ENCODE measurements at places on chromosomes 11 and 22.

GRCh38 chr11:132539590-132540368, 992.5 kb downstream of the OPCML start:
- DNase-seq, result no peak

DNA sequence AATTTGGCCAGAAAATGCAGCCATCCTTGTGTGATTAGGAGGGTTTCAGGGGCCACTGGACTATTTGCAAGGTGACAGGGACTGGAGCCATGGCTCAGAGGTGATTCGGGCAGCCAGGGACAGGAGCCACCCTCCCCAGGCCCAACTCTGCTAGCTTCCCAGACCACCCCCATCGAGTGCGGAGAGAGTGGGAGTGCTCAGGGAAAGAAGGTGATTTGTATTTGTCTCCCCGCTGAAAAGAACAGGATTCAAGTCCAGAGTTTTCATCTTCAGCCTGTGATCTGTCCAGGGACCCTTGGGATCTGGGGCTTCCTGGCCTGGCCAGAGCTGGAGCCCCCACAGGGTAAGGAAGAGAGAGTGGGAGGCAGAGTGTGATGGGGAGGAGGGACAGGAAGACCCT, 22.4 kb upstream of the TEF start:
- no peak for DNase-seq

DNA sequence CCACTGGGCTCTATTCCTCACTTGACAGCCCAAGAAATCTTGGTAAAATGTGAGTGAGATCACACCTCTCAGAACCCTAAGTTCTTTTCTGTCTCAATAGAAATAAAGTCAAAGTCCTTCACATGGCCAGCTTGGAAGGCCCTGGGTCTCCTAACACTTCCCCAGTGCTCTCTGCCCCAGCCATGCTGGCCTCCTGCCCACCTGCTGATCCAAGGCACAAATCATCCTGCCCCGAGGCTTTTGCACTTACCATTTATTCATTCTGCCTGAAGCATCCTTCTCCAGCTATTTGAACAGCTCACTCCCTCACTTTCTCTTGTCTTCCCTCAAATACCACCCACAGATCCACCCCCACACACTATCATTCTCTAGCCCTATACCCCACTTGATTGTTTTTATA, 26.4 kb downstream of the ISX start:
- DNase-seq, result no peak

GRCh38 chr11:100640071-100640470, 47.0 kb upstream of the ARHGAP42 start:
- DNase-seq, result no peak

GRCh38 chr11:115764176-115764575, 260.0 kb upstream of the CADM1 start:
- DNase-seq, result no peak

GRCh38 chr11:33967451-33967850, 75.6 kb upstream of the LMO2 start:
- DNase-seq, result no peak

DNA sequence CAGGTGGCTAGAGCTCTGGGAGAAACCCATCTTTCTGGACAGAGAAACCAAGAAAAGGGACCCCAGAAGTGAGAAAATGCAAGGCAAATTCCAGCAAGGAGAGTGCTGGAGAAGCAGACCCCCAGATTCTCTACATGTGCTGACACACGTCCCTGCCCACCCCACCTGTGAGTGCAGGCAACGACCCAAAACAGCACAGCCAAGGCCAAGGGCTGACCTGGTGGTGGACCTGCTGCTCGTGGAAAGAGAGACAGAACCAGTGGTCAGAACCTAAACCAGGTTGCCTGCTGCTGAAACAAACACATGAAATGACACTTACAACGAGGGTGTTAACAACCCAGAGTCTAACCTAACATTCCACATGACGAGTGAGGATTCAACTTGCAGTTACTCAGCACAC, 24.6 kb downstream of the TRMU start:
- DNase-seq, result no peak
